ENCODE measurements at places on chromosomes 5 and 9.

GRCh38 chr5:115262011-115262320 lies 711 bp downstream of the PGGT1B start:
- DNase-seq: peak; percentile 4

DNA sequence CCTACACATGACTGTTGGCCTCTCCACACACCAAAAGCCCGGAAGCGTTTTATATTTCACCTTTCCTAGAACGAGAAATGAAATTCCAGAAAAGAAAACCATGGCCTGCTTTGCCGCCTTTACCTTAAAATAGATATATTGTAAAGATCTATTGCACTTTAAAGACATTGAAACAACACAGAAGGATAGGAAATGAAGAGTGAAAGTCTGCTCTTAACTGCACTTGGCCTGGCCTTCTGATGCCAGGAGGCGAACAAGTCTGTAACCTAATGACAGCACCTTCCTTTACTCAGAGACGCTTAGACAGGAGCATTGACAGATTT lies 6.7 kb downstream of the PRDM6 start:
- DNase-seq: no peak

- DNase-seq: no peak
Measured at GRCh38 chr5:71832812-71833715, 114.0 kb downstream of the CARTPT start.

- no peak for DNase-seq
Measured at GRCh38 chr5:96758621-96759020, 49.1 kb downstream of the ERAP1 start.

DNA sequence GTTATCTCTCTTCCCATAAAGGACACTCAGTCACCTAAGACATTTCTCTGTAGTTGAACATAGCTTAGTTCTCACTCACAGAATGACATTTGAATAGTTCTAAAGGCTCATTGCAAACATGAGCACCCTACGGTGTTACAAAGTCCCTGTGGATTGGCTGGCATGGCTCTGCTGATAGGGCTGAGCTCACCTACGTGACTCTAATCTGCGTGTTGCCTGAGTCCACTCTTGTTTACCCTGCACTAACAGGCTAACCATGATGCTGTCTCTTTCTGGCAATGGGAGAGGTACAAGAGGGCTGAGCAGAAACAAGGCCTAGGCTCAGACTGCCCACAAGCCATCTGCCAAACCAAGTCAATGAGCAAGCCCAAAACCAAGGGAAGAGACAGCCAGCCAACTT lies 103.6 kb downstream of the PALM2AKAP2 start:
- DNase-seq: no peak

- no peak for DNase-seq
Measured at GRCh38 chr9:26375448-26375847, 517.2 kb downstream of the CAAP1 start.

DNA sequence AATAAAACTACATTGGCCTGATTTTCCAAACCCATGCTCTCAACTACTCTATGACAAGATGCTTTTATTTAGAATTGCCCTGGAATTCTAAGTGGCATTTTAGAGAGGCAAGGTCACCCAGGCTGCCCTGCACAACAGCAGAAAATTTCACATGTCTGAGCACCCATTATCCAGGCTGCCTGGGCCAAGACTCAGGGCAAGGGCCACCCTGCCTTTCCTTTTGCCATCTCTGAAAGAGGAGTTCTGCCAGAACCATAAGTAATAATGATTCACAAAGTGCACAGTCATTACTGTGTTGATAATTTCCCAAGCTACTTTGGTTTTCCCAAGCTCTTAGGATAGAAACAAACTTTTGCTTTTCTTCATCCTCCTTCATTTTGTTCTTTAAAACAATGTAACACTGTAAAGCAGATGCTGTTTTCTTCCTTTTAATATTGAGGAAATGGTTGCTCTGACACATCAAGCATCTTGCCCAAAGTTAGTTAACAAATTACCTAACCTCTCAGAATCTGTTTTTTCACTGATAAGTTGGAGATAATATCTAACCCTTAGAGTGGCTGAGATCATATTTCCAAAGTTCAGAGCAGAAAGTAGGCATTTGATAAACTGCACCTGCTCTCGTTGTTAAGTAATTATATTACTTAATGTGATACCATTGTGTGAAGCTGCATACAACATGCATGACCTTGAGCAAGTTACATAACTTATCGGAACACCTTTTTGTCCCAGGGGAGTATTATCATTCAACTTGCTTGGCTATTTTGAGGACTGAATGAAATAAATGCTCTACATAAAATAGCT lies 325.6 kb downstream of the PRELID2 start:
- DNase-seq: no peak

- peak; percentile 56 for DNase-seq
Measured at GRCh38 chr5:159402311-159402710, 72.0 kb upstream of the IL12B start.

DNA sequence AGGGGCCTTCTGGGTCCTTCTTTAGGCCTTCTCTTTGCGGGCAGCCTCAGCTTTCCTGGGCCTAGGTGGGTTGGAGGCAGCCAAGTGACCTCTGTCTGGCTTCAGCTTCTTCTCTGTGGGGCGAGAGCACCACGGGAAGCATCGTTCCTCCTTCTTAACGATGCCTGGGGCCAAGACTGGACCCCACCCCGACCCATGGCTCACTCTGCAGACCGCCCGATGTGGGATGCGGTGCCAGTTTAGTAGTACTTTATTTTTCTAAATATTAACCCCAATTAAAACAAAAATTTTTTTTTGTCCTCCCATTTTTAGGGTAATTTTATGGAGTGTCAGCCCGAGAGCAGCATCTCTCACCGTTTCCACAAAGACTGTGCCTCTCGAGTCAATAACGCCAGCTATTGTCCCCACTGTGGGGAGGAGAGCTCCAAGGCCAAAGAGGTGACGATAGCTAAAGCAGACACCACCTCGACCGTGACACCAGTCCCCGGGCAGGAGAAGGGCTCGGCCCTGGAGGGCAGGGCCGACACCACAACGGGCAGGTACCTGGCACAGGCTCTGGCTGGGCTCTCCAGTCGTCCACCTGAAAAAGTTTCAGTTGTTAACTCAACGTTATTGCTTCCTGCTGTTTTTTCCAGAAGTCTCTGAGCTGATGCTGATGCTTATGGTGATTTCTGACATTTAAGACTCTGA lies 101.1 kb upstream of the CACNA1B start:
- no peak for DNase-seq

DNA sequence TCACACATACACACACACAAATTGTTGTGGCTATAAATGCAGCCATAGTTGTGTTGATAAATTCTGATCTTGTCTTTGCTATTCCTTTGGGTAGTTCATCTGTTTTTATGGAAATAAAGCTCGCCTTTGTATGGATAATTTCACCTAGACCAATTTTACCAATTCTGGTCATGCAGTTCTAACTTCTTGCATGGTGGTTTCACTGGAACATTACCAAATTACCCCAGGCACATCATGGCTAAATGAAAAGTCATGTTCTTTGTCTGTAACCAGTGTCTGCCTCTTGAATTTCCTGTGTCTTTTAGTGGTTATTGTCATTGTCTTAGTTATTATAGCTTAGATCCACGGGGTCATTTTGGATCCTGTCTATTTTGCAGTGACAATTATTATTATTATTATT lies 50.3 kb upstream of the TMC1 start:
- no peak for DNase-seq

- no peak for DNase-seq
Measured at GRCh38 chr9:89491694-89492093, 6.2 kb downstream of the SEMA4D start.

- no peak for DNase-seq
Measured at GRCh38 chr5:176446884-176447590, 1.1 kb upstream of the FAF2 start.

DNA sequence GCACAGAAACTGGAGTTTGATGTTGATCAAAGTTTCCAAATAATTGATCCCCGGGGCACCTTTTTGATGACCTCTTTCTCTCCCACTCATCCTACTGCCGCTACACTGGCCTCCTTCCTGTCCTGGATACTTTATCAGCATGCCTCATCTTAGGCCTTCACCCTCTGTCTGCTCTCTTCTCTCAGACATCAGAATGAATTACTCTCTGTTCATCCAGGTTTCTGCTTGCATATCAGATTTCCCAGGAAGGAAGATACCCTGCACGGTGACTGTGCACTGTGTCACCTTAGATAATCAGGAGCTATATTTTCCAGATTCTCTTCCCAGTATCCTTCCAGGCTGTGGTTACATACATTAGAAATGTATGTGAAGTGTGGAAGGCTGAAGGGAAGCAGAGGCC lies 397.0 kb downstream of the DIRAS2 start:
- no peak for DNase-seq

GRCh38 chr5:41093803-41094202 lies 22.7 kb upstream of the MROH2B start:
- no peak for DNase-seq

GRCh38 chr5:131792896-131793295 lies 3.9 kb downstream of the FNIP1 start:
- DNase-seq: no peak

- no peak for DNase-seq
Measured at GRCh38 chr9:37916471-37917312, 12.8 kb upstream of the SLC25A51 start.

DNA sequence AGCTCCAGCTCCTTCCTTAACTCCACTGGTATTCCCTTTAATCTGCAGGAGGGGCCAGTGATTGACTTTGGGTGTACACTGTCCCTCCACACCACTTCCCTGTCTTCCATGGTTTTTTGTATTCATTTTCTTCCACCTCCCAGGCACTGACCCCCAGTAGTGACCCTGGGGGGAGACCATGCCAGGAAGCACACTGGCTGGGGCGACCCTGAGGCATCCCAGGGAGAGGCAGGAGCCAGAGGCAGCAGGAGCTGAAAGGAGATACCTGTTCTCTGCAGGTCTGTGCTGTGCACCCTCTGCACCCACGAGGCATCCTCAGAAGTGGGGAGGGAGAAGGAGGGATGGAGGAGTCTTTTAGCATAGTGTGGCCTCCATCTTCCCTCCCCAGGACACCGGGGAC lies 27.6 kb downstream of the IRX4 start:
- DNase-seq: no peak

- DNase-seq: peak; percentile 53
Measured at GRCh38 chr5:125410537-125411070, 664.2 kb upstream of the ZNF608 start.

DNA sequence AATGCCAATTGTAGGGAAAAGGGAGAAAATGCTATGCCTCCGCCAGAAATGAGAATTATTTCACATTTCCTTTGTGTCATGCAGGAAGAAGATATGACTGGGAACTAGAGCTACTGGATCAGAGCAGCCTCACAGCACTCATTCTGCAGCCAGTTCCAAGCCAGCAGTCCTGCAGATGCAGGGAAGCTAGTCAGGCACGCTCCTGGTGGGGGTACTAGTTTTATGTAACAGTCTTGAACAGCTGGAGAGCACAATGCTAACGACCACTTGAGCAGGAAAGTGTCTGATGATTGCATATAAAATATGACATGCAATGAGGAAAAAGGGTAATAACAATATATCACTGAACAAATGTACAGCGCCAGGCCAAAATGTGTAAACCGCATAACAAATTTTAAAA lies 21.7 kb downstream of the CDH10 start:
- DNase-seq: no peak

DNA sequence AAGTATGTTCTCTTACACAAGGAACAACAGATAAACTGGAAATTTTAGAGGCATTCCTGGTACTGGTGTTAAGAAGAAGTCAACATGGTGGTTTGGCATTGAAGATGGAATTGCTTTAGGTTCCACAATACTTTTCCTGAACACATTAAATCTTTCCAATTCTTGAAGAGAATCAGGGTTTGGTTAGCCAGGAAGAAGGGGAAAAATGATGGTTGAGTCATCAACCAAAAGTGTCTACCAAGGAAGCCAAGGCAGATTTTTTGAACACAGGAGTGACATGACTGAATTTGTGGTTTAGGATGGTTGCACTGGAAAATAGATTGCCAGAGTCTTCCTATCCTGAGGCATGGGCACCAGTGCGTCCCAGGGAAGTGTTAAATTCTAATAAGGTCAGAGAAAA lies 433.4 kb downstream of the TMEM38B start:
- no peak for DNase-seq

DNA sequence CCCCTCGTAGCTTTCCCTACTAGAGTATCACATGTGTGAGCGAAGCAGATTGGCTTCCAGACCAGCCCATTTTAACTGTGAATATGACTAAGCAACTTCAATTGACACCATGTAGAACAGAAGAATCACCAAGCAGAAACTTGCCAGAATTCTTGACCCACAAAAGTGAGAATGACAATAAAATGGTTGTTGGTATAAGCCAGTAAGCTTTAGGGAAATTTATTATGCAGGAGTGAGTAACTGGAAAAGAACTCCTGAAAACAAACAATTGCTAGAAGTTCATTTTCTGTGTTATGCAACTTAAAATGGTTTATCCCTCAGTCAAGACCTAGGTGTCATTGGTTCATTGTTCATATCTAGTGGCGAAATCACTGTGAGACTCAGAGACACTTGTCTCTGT lies 303.1 kb downstream of the DMRT2 start:
- no peak for DNase-seq

GRCh38 chr5:73983644-73984043 lies 357.6 kb downstream of the ARHGEF28 start:
- DNase-seq: no peak

DNA sequence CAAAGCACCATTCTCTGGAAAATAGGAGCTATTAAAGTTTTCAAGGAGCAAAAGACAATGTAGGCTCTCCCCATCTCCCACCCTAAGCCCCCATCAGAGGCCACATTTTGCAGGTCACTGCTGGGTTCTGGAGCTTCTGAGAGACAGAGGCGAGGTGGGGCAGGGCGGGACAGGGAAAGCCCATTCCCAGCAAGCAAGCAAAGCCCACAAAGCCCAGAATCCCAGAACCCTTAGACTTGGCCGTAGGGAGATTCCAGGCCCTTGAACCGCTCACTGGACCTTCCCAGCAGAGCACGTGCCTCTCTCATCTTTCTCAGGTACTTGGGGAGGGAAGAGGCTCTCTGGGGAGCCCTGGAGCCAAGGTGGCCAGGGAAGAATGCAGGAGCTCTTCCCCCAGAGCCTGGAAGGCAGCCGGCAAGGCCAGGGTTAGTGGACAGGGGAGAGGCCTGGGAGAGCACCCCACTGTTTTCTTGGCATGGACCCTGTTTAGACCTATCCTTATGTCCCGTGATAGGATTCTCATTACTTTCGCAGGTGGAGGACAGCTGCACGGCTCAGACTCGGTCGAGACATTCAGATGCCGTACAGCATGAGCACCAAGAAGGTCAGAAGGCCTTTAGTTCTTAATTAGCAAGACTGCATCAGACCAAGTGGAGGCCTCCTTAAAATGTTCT lies 52.4 kb downstream of the ZNF354C start:
- no peak for DNase-seq

- DNase-seq: no peak
Measured at GRCh38 chr9:98080326-98080725, 23.8 kb downstream of the NANS start.

- no peak for DNase-seq
Measured at GRCh38 chr9:21096172-21096900, 18.6 kb upstream of the IFNB1 start.

Measured in Daoy (cell line).